Non-pigmented ciliary epithelial cell (primary cell): ENCODE measurements at places on chromosomes 7 and 10.

DNA sequence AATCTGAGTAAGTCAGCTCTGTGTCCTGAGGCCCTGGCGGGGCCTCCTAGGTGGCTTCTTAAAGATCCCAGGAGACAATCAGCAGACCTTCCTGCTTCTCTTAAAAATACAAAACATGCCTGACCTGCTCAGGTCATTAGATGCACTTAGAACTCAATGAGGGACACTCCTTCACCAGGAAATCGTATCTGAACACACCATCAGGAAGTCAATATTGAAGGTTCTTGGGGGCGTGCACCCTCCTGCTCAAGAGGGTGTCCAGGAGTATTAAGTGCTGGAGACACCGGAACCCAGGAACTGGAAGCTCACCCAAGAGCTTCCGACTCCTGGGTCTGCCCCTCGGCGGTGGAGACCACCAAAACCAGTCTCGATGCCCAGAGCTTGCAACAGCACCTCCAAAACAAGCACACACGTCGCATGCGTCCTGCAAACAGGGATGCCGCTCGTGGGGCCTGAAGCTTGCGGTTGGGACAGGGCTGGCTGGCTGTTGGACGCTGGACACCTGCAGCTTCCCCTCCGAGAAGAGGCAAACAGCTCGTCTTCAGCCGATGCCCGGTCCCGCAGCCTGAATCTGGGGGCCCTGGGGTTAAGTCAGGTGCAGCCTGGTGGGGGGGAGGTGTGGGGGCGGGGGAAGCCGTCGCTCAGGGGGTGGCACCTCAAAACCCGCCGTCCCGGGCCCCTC lies 803 bp downstream of the RAPGEF5 start:
- DNase-seq, result no peak

DNA sequence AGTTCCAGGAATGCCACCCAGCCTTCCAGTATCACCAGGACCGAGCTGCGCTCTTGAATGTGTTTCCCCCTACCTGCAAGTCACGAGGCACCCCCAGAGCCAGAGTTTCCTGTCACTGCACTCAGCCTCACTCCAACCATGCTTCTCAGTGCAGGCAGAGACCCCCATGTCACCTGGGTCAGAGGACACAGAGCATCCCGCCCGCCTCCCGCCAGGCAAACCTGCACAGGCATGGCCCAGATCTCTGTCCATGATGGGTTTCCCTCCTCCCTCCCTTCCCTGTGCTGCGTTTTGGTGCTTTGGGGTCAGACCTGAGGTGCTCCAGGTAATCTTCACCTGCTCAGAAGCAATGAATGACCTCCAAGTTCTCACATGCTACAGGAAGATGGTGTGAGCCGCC lies 3.1 kb upstream of the RET start:
- no peak for DNase-seq

- no peak for DNase-seq
Observed at GRCh38 chr10:116627386-116627933, 6.7 kb downstream of the PNLIPRP2 start.

DNA sequence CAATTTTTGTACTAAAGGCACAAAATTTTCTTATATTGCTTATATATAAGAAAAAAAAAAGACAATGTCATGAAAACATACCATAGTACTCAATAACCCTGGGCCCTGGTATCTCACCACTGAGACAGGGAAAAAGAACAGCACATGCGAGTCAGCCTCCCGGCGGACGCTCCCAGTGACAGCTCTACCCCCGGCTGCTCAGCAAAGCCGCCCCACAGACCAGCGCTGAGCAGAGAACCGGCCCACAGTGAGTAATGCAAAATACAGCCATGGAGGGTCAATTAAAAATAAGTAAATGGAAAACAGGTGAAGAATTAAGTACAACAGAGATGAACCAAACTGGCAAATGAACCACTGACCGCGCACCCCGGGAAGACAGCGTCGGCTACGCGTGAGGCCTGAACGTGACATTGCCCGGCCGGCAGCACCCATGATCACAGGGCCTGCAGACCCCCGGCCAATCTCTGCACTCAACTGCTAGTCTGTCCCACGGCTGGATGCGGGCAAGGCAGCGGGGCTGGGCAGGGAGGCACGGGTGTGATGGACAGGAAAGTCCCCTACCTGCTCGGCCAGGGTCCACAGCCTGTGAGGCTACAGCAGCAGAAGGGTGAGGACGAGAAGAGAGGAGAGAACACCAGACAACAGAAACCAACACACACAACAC lies 175.9 kb downstream of the ZMYND11 start:
- no peak for DNase-seq

DNA sequence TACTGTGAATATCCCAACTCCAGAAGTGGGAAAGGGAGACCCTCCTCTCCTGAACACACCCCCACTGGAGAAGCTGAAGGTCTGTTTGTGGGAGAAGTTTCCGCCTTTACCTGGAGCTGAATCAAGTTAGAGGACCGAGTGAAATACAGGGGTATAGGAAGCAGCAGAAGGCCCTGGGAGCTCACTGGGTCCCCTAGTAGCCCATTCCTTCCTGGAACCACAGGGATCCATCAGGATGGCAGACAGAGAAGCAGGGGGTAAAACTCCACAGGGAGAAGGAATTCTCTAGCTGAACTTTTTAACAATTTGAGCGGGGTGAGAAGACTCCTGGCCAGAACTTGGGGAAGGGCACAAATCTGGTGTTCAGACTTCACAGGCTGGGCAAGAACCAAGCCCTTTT lies 275.8 kb downstream of the GRID1 start:
- DNase-seq, result no peak

GRCh38 chr7:87510411-87510875 lies 35.0 kb upstream of the ABCB4 start:
- DNase-seq, result no peak

DNA sequence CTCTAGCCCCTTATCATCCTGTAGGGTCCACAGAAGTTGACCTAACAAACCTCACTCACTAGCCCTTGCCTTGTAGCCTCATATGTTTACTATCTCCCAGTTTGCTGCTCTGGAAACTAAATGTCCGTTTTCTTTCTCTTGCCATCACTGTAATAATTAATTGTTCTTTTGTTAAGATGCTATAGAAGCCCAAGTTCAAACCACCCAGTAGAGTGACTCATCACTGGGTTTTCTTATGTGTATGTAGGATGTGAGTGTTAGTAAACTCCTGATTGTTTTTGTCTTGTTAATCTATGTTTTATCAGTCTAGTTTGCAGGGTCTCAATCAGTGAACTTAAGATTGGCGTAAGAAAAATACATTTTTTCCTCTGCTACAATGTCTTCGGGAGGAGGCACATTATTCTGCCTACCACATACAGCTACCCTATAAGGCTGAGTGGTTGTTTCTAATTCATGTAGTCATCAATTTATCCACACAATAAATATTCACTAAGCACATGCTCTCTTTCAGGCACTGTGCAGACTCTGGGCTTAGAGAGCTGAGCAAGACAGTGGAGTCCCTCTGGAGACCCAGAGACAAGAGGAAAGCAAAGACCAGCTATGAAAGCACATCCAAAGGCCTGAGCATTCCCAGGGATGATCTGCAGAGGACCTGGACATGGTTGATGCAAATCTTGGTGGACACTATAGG lies 474.1 kb upstream of the AKR1E2 start:
- no peak for DNase-seq

- no peak for DNase-seq
Observed at GRCh38 chr10:102514487-102515311, 10.9 kb downstream of the SUFU start.

- DNase-seq, result no peak
Observed at GRCh38 chr7:48718731-48719378, 205.5 kb upstream of the CDC14C start.

- no peak for DNase-seq
Observed at GRCh38 chr7:40402661-40403060, 267.9 kb downstream of the SUGCT start.

DNA sequence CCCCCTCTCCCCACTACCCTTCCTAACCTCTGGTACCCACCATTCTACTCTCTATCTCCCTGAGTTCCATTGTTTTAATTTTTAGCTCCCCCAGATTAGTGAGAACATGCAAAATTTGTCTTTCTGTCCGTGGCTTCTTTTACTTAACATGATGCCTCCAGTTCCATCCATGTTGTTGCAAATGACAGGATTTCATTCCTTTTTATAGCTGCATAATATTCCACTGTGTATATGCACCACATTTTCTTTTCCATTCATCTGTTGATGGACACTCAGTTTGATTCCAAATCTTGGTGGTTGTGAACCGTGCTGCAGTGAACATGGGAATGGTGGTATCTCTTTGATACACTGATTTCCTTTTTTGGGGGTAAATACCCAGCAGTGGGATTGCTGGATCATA lies 22.0 kb downstream of the DENND10 start:
- no peak for DNase-seq

- DNase-seq, result no peak
Observed at GRCh38 chr10:101595591-101596433, 7.7 kb downstream of the DPCD start.

GRCh38 chr10:35552650-35553342 lies 52.3 kb upstream of the GJD4 start:
- DNase-seq, result no peak

DNA sequence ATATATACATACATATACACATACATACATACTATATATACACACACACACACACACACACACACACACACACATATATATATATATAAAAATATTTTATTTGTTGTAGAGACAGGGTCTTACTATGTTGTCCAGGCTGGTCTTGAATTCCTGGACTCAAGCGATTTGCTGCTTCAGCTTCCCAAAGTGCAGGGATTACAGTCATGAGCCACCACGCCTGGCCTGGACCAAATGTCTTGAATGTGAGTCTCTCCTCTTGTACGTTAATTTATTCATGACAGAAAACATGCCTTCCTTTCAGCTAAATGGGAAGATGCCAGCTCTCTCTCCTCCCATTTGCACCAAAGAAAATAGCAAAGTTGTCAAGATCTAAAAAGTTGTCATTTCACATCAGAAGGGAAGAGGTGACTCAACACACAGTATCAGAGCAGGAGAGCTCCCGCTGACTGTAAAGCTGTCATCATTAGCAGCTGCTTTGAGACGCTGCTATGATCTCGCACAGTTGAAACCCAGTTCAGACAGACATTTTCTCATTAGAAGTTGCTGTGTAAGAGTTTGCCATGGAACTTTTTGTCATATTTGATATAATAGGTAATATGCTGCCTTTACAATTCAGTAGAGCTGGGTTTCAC lies 224.3 kb downstream of the SFMBT2 start:
- DNase-seq, result no peak

DNA sequence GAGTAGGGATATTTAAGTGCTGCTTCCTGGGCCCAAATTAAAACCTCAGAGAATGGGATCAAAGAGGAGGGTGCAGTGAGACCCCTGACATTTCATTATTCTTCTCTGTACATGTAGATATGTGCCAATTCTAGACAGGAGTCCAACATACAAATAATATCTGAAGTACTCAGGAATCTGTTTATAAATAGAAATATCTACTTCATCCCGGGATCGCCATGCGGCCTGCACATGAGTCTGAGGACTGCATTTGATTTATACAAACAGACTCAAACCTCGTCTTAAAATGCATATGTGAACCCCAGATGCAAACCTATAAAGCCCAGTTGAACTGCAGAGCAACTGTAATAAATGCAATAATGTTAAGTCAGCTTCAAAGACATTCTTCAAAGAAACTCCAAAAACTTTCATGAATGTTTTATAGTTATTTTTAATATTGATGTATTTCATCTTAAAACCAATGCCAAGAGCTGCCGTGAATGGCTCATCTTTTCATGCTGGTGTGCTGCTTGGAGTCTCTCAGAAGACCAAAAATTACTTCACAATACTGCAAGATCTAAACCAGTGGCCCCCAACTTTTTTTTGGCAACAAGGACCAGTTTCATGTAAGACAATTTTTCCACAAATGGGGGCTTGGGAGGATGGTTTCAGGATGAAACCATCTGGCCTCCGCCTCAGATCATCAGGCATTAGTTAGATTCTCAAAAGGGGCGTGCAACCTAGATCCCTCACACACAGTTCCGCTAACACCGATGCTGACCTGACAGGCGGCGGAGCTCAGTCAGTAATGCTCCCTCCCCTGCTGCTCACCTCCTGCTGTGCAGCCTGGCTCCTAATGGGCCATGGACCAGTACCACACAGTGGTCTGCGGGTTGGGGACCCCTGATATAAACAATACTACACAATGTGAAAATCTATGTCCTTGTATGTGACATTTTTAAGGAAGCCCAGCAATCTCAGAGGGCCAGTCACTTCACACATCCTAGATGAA lies 166.9 kb downstream of the PARD3 start:
- no peak for DNase-seq

DNA sequence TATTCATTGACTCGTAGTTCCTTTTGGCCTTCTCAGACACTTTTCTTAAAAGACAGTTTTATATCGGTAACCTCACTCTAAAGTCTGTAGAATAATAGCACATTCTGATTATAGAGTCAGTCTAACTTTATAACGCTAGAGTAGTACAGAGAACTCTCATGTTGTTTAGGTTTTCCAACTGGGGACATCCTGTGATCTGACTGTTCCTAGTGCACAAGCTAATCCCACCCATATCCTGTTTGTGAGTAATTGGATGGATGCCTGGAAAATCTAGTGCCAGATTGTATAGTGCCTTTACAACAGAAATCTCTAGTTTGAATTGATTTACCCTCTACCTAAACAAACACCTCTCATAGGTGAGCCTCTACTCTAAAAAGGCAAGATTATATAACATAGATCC lies 107.4 kb downstream of the ZEB1 start:
- peak; percentile 66 for DNase-seq
